ENCODE measurements at places on chromosomes 1 and 21. TPM values are rescaled to one million over a fixed set of nuclear protein-coding genes. Genes with fewer than 3 reads are reported as not detected.

DNA sequence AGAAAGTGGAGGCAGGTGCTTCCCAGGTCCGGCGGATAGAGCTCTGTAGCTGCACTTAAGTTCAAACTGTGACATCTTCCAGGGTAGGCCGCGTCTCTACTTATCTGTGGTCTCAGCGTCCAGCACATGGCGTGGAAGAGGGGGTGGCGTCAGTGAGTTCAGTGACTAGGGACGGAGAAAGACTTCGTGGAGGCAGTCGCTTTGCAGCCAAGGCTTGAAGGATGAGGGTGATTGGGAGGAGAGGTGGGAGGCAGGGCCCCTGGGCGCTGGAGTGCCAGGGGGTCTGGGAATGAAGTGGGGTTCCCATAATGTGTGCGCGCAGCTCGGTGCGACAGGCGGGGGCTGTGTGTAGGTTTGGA, 444 bp upstream of the AGO1 start:
- no peak for DNase-seq

The VWA1 gene
- 20.3 TPM for total RNA-seq

- no peak for DNase-seq
Observed at GRCh38 chr1:67227196-67227595, 60.9 kb downstream of the IL23R start.

GRCh38 chr1:18557621-18558465, 72.8 kb upstream of the PAX7 start:
- peak; percentile 91 for DNase-seq

DNA sequence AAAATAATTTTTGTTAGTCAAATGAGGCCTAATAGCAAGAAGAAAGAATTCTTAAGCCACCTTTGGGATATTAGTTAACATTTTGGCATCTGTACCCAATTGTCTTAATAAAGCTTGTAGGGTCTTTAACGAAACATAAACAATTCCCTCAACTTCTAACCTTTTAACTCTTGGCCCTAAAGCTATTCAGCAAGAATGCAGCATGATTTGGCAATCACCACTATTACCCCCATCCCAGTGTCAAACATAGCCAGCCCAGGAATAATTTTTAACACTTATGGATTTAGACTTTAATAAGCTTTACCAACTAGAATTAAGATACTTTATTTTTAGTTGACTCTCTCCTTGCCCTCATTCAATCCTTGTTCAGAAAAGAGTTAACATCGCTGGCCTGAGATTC, 2.5 kb upstream of the SLC16A4 start:
- DNase-seq = no peak

DNA sequence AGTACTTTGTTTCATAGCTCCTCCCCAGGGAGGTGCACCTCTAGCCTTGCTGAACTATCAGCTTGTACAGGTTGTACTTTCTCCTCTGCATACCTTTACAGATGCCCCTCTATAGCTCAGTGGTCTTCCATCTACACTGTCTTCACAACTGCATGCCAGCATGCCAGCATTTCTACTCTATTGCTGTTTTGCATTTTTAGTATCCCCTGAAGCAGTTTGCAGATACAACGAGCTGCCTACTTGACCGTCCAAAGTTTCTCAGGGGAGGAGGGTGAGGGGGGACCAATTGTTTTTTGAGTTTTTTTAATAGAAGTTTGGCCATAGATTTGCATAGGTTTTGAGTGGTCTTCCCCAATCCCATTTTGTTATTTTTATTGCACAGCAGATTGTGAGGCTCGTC, 27.6 kb upstream of the CTH start:
- no peak for DNase-seq

DNA sequence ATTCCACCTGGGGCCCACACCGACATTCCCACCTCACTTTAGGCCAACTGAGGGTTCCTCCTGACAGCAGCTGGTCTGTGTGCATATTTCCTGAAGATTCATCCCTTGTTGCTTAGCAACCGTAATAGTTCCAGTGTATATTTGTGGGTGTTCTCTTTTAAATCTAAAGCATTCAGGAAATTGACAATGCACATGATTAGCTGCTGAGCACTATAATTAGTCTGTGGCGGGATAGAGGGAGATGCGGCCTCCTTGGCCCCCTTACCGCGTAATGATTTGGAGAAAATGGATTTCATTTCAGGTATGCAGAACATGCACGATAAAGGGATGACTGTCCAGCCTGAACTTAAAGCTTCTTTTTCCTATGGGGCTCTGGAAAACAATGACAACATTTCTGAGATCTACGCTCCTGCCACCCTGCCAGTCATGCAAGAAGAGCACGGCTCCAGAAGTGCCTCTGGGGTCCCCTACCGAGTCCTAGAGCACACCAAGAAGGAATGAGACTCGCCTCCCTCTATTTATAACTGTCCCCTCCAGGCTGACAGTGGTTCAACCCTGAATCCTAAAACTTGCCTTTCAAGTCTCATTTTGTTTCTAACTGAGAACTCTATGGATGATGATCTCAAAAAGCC, 33.8 kb upstream of the RCAN3 start:
- DNase-seq = no peak

DNA sequence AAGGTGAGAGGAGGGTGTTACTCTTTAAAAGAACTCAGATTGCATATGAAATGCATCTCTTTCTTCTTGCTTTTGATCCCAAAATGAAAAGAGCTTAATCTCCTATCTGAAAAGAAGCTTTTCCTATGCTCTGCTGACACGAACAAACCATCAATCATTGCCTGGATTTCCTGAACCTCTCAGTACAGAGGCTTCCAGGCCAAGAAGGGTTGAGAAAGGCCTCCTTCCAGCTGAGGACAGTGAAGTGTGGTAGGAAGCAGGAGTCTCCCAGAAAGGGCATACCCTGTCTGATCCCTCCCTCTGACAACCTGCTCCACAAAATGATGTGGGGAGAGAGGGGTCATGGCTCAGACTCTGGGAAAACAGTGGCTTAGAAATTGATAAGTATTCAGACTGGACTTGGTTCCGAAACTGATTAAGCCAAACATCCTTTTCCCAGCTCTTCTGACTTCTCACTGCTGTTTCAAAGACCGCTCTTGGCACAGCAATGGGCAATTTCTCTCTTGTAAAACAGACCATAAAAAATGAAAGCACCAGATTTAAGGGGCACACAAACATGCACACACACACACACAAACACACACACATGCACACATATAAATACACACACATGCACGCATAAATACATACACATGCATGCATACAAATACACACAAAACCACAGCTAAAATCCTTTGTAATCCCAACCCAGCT, 310.3 kb downstream of the SIPA1L2 start:
- no peak for DNase-seq

DNA sequence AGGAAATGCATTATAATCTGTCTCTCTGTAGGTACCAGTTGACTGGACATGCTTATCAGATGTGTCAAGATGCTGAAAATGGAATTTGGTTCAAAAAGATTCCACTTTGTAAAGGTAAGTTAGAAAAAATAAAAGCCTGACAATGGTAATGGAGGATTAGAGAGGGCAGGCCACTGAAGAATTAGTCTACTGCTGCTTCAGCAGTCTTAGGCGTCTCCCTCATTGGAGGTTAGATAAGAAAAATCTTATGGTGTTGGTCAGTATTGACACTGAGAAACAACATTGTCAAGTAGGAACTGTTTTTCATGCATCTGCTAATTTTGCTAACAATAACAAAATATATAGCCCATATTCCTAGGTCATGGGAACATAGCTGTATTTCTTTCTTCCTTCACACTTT, 20.1 kb downstream of the CR2 start:
- DNase-seq = no peak

The SHCBP1L gene
- total RNA-seq = not detected

GRCh38 chr1:14598007-14598497, 433 bp upstream of the KAZN start:
- DNase-seq = peak; percentile 68

DNA sequence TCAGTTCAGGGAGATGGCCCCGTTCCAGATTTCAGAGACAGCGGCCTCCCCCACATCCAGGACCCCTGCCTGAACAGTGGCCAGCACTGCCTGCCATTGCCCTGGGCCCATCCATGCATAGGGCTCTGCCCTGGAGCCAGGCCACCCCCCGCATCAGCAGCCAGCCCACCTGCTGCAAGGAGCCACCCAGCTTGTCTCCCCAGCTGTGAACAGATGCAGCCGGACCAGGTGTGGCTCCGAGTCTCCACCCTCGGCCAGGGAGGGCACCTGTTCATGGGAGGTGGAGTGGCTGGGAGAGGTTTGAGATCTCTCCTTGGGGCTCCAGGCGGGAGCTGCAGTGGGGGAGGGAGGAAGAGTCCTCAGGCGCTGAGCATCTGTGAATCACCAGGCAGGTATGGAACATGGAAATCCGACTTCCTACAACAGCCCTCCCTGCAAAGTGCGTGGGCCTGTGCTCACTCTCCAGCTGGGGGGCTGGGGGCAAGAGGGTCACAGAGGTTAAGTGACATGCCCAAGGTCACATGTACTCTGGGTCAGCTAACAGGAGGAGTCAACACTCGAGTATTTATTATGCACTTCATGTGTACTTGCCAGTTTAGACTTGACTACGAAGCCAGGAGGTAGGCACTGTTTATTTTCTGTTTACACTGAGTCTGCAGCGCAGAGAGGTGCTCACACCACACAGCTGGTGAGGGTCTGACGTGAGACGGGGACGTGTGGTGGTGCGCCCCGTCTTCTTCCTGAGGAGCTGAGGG, 4.8 kb upstream of the HES5 start:
- DNase-seq = no peak

The ZFP69B gene
- total RNA-seq = 3.0 TPM

DNA sequence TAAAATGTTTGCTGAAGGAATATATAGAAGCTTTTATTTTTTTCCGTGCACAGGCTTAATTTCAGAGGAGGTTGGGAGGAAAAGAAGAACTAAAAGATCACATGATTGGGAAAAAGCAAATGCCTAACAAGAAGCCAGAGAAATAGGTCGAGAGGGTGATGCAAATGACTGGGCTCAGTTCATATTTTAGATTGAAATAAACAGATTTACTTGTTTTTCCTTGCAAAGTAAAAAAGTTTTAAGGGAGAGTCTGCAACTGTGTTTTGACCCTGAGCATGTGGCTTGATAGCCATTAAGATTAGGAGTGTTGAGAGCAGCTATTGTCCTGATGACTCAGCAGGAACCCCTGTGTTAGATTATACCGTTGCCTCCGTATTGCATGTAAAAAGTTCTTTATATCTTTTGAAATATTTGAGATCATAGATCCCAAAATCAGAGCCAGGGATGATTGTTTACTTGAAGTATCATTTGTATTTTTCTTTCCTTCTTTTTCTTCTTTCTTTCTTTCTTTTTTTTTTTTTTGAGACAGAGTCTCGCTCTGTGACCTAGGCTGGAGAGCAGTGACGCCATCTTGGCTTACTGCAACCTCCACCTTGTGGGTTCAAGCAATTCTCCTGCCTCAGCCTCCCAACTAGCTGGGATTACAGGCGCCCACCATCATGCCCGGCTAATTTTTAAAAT, 20.2 kb downstream of the CLIC4 start:
- DNase-seq = no peak

- DNase-seq = no peak
Observed at GRCh38 chr1:54069791-54070170, 16.4 kb downstream of the TCEANC2 start.

- DNase-seq = no peak
Observed at GRCh38 chr1:34907487-34908090, 21.9 kb downstream of the DLGAP3 start.

DNA sequence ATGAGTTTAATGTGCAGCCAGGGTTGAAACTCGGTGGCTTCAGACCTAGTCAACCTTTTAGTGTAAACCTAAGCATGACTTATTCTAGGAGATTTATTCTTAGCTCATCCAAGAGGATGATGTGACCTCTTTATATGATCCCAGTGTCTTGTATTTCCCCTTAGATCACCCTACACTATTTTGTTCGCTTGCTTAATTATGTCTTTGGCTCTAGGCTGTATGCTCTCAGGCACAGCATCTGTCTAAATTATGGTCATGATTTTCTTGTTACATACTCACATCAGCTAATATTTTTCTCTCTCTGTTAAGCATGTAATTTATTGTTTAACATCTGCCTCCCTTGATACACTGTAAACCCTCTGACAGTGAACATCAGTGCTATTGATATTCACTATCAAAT, 19.1 kb downstream of the COL11A1 start:
- DNase-seq = no peak

DNA sequence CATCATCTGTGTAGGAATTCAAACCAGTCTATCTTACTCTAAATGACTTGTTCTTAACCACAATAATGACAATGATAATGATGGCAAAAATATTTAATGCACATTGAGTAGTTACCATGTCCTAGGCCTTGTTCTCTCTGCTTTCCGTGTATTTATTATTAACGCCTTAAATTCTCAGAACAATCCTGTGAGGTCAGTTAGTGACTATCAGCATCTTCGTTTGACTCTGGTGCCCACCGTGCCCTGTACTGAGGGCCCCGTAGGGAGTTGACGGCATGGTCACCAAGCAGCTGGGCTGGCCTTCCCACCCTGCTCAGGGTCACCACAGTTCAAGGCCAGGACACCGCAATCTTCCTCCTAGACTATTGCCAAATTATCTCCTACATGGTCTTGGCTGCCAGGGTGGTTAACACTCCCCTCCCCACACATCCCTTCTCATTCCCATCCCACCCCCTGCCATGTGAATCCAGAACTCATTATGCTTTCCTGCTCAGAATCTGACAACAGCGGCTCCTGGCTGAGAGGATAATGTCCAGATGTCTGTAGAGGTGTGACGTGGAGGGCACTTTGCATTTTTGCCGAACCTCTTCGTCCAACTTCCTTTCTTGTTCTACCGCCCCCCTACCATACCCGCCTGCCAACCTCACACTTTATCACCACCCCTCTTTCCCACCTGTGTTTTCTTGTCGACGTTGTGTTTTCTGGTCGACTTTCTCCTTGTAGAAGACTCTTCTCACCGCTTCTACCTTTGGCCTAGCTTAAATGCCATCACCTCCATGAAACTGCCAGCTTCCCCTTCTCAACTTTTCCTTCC, 33.4 kb downstream of the IGFN1 start:
- DNase-seq = no peak

DNA sequence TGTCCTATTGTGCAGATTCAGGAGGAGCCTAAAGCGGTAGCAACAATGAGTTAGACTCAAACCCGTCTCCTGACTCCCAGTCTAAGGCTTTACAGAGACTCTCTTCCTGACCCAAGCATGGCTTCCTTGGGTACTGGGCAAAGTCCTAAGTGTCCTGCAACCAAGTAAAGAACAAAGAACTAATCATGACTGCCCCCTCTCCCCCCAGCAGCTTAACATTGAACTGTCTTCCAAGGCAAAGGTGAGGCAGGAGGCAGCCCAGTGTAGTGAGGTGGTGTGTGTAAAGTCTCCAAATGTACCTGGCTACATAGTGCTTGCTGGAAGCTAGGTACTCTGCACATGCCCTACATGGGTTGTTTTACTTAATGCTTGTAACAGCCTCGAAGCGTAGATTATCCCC, 2.3 kb downstream of the FABP3 start:
- DNase-seq = peak; percentile 11

GRCh38 chr1:67788238-67788790, 45.0 kb downstream of the GNG12 start:
- no peak for DNase-seq

The UBE2U gene
- not detected for total RNA-seq

GRCh38 chr21:25562660-25563059, 44.6 kb downstream of the MRPL39 start:
- DNase-seq = no peak

DNA sequence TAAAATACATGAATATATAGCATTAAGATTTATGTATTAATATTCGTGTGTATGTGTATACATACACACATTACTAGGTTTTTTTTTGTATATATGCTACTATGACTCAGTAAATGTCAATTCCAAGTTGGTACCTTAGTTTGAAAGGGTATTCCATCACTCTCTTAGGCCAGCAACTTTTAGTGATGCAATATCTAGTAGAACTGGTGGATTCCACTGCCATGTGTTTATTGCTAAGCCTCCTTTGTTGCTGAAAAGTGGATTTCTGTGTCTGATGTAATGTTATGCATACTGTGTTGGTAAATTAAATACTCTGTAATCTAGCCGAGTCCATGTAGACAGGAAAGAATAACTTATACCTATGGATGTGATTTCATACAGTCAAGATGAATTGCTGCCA, 16.9 kb upstream of the COL11A1 start:
- no peak for DNase-seq
